Epithelial cell of proximal tubule (primary cell): ENCODE measurements at places on chromosomes 3 and 15. TPM values are rescaled to one million over a fixed set of nuclear protein-coding genes. Genes with fewer than 3 reads are reported as not detected.

NR1I2 gene
- 0.14 and 0.69 TPM in 2 replicates for total RNA-seq

CD200R1 gene
- not detected in 2 replicates for total RNA-seq

TMCO5A gene
- not detected in 2 replicates for total RNA-seq

ALDH1A3 gene
- 79.9 and 141 TPM in 2 replicates for total RNA-seq

ZNF35 gene
- total RNA-seq = 3.6 and 8.3 TPM in 2 replicates

- no peak for DNase-seq
Measured at GRCh38 chr15:78943692-78944091, 1.2 kb downstream of the CTSH start.

DNA sequence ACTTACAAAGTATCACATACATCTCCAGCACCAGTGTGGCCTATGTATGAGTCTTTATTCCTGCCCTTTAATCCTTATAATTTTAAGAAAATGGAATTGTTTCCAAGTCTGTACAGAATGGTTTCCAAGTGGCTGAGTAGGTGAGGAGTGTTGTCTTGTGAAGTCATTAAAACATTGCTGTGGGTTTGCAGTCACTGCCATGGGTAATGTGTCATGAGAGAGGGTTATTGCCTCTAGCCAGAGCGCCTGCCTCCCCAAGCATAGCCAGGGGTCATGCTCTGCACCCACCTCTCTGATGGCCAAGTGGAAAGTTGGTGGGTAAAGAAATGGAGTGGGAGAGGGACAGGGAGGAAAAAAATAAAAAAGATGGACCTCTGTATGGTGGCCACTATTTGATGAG, 25.3 kb downstream of the TRAK1 start:
- DNase-seq = no peak

DNA sequence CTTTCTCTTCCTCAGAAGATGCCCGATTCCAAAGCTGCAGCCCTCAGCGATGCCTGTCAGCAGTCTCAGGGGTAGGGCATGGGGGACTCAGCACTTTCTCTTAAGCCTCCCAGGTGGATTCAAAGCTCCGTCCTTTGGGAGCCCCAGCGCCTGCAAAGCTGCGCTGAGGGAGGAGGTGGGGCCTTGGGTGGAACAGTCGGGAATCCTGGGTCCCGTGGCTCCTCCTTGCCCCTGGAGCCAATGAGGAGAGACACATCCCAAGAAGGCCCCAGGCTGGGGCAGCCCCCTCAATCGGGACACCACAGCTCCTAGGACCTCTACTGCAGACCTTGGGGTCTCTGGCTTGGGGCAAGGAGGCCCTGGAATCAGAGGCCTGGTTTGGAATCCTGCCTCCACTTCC, 227.5 kb upstream of the IGF1R start:
- DNase-seq = no peak

DNA sequence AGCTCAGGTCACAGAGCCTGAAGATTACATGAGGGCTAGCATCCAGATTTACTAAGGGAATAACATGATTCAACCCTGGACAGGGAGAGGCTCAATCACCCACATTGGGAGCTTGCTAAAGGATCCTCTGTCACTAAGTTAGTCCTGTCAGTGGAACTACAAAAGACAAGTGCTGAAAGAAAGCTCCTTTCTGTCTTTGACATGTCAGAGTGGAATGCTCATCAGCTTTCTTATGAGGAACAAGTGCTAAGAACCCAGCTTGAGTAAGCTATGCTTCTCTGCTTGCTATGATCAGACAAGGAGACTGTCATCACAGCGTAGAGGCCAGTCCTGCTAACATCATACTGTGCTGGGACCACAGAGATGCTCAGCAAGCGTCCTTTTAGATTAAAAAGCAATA, 74.5 kb downstream of the MB21D2 start:
- DNase-seq = no peak

GRCh38 chr3:94978084-94978483, 915.2 kb downstream of the NSUN3 start:
- no peak for DNase-seq

DNA sequence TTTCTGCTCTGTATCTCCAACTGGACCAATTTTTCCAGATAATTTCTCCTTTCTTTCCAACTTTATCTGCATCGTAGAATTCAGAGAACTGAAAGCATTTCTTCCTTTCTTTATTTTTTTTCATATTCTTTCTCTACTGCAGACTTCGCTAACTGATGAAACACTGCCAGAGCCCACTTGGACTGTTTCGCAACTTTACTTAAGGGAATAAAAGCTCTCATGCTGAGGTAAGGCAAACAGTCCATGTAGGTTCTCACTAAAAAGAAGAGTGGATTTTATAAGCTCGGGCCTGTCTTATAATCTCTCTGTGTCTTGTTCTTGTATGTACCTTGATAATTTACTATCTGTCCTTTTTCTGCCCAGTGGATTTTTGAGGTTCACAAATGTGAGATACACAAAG, 163.5 kb downstream of the CNTN4 start:
- no peak for DNase-seq

DNA sequence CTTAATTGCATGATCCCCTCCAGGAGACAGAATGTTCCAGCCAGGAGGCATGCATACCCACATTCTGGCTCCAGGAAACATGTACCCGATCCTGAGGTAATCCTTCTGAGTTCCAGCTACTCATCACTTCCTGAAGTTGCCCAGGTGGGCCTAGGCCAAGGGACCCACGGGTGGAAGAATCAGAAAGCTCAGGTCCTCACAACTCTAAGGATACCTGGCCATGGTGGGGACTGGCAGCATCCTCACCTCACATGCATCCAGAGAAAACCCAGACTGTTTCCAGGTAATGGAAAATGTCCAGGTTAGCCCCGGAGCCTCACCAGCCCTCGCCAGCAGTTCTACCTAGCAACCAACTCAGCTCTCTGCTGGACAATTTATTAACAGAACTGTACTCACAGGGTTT, 78.2 kb downstream of the DAPK2 start:
- DNase-seq = no peak

GRCh38 chr3:12227833-12228232, 61.0 kb upstream of the PPARG start:
- peak; percentile 76 for DNase-seq

DNA sequence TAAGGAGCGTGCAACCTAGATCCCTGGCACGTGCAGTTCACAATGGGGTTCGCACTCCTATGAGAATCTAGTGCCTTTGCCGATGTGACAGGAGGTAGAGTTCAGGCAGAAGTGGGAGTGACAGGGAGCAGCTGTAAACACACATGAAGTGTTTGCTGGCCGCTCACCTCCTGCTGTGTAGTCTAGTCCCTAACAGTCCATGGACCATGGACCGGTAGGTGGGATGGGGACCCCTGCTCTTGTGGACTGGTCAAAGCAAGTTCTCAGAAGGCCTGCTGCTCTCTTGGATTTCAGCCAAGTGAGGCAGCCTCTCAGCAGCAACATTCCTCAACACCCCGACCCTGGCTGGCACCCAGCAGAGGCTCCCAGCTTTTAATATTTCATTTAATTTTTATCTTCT, 58.2 kb upstream of the SNRPA1 start:
- no peak for DNase-seq
